H54 (cell line): ENCODE measurements at places on chromosomes 12 and 14.

- no peak for DNase-seq
Measured at GRCh38 chr14:29773990-29774389, 153.7 kb downstream of the PRKD1 start.

DNA sequence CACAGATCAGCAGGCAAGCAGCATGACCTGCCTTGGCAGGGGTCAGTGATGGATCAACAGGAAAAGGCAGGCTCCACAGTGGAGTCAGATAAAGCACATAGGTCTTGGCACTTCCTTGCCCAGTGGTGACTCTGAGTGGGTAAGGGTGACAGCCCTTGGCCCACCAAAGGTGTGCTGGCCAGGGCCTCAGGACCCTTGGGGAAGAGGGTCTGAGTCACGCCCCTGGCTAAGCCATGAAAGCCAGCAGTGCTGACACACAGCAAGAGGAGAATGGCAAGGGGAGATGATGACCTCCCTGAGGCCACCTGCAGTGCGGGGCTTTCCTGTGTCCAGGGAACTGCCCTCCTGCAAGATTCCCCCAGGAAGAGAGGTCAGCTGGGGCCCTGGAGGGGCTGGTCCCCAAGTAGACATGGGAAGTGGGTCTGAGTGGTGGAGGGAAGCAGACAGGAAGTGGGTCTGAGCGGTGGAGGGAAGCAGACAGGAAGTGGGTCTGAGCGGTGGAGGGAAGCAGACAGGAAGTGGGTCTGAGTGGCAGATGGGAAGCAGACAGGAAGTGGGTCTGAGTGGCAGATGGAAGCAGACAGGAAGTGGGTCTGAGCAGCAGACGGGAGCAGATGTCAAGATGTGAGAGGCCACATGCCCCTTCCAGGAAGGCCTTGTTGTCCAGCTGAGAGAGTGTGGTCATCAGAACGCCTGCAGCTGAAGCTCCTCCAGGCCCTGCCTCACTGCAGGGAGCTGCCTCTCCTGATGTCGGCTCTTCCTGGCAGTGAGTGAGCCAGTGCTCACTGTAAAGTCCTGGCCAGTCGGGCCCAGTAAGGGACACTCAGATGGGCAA, 34.8 kb downstream of the DIO3 start:
- DNase-seq, result no peak

DNA sequence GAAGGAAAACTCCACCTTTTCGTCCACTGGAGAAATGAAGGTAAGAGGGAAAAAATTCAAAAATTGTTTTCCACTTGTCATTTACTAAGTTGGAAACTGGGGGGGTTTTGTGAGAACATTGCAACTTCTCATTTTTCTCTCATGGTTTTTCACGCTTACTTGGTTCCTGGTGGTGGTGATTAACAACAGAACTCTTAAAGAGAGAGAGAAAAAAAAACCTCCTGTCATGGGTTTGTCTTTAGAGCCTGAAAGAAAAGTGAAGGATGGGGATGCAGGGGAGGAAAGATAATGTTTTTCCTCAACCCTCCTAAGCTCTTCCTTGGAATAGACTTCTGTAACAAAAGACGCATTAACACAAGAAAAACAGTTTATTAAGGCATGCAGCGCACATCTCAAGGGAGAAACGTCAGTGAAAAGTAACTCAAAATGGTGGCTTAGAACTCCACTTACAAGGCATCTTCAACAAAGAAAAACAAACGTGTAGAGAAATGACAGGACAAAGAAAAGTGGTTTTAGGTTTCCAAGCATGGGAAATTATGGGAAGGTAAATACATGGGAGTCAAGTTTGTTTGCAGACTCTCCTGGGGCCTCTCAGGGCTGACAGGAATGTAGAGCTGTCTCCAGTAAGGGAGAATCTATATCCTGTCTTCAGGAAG, 81.9 kb upstream of the ATF7IP start:
- DNase-seq, result no peak

GRCh38 chr12:4107436-4107878, 166.1 kb upstream of the CCND2 start:
- DNase-seq, result peak; percentile 35

DNA sequence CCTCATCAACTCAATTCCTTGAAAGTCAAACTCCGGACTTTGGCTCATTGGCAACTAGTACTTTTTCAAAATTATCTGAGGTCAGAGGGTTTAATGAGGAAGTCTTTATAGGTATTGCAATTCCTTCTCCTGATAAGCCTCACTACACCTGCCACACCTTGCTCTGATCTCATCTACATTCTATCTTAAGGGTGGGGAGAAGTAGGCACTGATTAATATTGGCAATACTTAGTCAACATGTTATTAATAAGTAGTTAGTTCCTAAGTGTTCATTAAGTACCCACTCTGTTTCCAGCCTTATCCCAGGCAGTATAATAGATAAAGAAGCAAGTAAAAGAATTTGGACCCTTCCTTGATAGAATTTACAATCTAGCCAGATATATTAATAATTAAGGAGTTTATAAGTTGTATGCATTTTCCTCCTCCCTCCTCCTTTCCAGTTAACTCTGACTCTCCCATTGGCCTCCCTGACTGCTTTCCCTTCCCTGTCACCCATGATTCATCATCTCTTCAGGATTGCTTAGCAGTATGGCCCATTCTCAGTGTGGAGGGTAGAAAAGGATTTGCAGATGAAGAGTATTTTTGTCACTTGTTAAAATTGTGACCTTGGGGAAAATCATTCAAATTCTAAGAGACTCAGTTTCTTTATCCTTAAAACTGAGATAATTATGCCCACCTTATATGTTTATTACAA, 231.0 kb upstream of the ATP2B1 start:
- no peak for DNase-seq

DNA sequence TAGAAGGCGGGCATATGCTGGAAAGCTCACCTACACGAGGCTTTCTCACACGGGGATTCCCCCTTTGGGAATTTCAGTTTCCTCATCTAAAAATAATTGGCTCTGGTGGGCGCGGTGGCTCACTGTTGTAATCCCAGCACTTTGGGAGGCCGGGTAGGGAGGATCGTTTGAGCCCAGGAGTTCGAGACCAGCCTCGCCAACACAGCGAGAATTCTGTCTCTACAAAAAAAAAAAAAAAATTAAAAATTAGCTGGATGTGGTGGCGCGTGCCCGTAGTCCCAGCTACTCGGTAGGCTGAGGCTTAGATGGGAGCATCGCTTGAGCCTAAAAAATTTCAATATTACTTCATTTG, 400 bp upstream of the NDUFA12 start:
- DNase-seq, result no peak

- no peak for DNase-seq
Measured at GRCh38 chr12:130254461-130255276, 83.0 kb upstream of the PIWIL1 start.

- DNase-seq, result no peak
Measured at GRCh38 chr14:23861666-23862065, 91.9 kb upstream of the DHRS4 start.

DNA sequence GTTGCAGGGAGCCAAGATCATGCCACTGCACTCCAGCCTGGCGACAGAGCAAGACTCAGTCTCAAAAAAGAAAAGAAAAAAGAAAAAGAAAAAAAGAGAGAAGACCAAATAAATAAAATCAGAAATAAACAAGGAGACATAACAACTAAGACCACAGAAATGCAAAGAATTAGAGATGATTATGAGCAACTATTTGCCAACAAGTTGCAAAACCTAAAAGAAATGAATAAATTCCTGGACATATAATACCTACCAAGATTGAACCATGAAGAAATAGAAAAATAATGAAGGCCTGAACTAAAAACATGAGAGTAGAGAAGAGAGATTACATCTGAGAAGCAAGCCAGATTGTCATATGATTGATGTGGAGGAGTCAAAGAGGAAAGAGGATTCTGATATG, 17.6 kb upstream of the EPS8 start:
- no peak for DNase-seq

DNA sequence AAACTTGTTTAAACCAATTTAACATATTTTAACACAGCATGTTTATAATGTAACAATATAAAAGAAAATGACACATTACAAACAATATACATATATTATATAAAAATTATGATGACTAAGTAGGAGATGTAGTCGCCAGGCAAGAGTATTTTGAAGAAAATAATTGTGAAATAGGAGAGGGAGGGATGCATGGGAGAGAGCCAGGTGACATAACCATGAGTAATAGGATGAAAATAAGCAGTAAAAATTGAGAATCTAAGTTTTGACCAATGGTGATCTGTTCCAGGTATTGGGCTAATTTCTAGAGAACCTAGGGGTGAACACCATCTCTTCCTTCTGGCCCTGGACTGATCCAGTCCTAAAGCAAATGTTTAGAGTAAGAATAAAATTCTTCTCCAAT, 315.2 kb upstream of the G2E3 start:
- no peak for DNase-seq

DNA sequence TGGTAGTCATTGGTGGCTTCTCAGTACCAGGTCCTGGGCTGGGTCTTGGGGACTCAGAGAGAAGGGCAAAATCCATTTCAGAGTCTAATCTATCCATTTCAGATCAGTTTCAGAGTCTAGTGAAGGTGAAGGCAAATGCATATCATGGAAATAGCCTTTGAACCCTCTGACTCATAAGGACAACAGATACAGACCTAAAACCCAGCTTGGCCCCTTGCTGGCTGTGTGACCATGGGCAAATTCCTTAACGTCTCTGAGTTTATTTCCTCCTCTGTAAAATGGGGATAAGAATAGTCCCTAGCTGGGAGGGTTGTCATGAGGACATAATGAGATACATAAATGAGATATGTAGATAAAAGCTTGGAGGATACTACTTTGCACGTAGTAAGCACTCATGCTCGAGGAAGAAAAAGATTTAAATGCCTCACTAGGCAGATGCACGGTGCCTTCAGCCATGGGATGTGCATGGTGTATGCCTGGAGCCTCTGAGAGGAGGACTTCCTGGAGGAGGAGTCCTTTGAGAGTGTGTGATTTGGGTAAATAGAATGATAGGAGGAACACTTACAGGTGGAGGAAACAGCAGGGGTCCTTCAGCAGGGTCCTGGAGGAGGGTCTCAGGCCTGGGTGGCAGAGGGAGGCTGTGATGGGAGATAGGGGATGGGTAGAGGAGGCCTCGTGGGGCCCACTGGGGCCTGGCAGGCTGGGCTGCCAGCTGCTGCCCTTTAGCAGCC, 8.0 kb downstream of the DTX1 start:
- DNase-seq, result no peak

DNA sequence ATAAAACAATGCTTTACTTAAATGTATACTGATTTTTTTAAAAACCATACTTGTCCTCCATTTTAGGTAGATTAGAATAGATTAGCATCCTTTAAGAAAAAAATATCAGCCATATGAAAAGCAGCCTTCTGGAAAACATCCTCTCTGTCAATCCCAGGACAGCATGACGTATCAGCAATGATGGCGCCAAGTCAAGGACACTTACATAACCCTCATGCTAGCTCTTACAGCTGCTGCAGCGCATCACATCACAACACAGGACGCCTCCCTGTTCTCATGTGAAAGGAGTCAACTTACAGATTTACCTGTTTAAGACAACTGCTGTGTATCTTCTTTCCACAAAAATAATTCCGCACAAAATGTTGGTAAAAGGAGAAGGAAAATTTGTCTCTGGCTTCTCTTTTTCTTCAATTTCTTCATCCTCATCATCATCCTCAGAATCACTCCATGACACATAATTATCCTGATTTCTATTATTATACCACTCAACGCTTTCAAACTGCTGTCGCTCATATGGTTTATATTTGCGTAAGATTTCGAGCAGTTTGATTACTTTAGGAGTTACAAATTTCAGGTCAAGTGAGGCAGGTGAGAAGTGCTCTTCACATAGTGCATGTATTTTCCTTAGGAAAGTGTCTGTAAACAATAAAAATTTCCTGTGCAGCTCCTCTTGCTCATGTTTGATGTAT, 33.3 kb downstream of the DICER1 start:
- no peak for DNase-seq

- no peak for DNase-seq
Measured at GRCh38 chr14:39229601-39230110, 4.1 kb upstream of the MIA2 start.

GRCh38 chr14:98959958-98960616, 311.9 kb downstream of the BCL11B start:
- no peak for DNase-seq
